Daoy (cell line): ENCODE measurements at places on chromosomes 3 and 15. TPM values are rescaled to one million over a fixed set of nuclear protein-coding genes. Genes with fewer than 3 reads are reported as not detected.
A peak's percentile ranks its signal among the peaks of the same experiment; 100 is the strongest.

DNA sequence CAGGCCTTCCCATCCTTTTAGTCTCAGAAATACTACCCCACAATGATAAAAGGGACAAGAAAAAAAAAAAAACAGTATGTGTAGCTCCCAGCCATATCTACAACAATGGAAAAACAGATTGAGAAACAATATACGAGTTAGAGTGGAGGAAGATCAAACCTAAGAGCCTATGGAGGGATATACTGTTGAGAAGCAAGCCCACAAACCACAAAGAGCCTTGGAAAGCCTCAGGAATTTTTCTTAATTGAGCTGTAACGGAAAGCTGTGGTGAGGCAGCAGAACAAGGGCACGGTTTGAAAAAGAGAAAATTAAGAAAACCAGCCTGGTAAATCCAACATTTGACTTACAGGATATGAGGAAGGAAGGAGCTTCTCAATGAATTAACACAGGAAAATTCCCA lies 21.4 kb downstream of the KPNA1 start:
- DNase-seq = peak; percentile 80

CPN2 gene
- not detected in 2 replicates for total RNA-seq

GRCh38 chr3:175585898-175586297 lies 726.8 kb downstream of the NAALADL2 start:
- peak; percentile 56 for DNase-seq

- no peak for DNase-seq
Observed at GRCh38 chr3:10235551-10235950, 12.7 kb upstream of the TATDN2 start.

DNA sequence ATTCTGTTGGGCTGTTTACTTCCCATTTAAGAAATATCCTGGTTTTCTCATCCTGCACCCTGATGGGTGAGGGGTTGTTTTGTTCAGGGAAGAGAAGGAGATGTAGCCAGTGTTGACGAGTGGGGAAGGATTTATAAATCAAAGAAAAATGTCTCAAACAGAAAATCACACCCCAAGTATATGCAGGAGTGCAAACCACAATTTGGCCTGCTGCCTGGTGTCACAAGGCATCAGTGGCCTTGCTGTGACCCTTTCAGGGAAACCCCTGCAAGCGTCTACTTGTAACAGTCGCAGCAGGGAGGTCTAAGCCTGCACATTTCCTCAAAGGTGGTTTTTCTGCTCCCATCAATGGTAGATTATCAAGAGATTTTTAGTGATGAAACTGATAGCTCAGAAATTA lies 132.6 kb upstream of the LRRN1 start:
- no peak for DNase-seq

DNA sequence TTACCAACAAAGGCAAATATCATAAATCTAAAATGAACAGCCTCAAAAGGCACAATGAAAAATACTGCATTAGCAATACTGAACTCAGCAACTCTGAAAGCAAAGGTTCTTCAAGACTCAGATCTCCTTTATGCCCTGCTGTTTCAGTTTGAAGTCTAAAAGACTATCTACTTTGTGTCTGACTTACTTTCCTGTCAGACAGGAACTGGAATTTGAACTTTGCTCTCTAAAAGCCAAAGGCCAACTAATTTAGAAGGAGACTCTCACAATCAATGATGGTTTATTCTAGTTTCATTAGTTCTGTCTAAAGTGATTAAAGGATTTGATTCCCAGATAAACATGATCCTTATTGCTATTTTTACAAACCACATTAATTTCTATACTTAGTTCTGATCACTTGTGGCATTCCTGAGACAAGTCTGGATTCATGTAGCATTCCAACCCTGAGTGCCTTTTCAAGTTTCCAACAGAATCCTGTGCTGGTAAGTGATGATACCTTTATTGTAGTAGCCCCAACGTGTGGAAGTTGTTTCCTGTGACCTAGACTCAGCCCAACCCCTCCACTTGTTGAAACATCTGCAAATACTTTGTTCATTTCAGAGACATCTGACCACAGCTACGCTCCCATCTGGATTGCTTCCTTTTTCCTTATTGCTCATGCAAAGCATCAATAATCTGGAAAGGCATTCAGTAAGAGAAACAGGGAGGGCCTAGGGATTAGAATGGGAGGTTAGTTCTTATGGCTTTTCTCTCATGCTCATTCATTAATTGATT lies 14.9 kb upstream of the LEKR1 start:
- peak; percentile 27 for DNase-seq
